ENCODE measurements at places on chromosomes 4 and X.

GRCh38 chr4:8163026-8163425 lies 4.4 kb upstream of the ABLIM2 start:
- DNase-seq: no peak

- peak; percentile 83 for DNase-seq
Observed at GRCh38 chrX:37314531-37314930, 34.6 kb upstream of the PRRG1 start.

DNA sequence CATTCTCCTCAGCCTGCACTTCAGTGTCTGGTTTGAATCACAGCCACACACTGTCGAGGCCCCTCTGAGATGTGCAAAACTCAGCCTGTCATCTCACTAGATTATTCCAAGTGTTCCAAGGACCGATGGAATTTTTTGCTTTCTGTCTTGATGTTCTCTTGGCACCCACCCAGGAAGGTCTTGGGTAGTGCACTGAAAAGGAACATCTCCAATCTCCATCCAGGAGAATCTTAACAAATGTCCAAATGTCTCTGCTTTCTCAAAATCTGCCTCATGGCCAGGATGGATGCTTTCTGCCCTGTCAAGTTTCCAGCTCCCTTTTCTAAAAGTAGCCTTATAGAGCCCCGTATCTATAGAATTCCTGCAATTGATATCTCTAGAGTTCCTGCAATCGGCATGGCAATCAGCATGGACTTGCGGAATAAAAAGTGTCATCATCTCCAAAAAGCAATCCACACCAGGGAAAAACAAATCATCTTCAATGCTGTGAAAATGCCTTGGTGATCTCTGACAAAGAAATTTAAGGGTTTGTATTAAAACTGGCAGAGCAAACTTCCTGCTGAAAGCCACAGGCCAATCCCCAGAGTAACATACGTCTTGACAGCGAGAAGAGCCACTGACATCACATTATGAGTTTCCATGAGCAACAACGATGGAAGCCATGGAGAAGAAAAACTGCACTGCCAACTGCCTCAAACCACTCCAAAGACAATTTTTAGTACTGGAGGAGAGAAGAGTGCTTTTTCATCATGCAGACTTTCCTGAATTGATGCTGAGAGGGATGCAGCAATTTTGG lies 215.3 kb upstream of the FAM9B start:
- DNase-seq: no peak

DNA sequence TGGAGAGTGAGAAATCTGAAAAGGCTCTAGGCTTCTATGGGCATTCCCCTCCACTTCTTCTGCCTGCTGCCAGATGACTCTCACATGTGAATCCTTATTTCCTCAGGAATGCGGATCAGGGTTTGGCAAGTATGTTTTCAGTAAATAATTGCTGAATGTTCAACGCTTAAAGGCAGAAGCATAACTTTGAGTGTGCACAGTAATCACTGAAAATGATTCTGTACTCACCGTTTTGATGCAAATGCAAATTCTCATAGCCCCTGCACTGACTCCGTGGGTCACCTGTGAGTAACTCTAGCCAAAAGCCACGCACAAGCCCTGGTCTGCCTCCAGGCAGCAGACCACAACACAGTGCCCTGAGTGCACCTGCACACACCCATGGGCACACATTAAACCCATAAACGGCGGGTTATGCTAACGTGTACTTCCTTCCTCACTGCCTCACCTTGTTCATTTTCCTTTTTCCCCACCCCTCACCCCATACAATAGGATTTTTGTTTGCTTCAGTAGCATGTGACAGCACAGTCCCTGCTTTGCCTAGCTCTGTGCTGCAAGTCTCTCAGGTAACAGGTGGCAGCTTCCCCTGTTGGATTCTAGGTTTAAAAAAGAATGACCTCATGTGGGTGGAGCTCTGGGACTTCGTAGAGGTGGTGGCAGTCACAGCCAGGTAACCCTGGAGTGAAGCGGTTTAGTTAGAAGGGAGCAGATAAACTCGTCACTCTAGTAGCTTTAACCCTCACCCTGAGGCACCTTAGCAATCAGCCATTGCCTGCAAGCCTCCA lies at the start of gene ARHGEF38:
Gene ARHGEF38 (plus strand): TSS at position 656 of the 782 bp plus-strand sequence. CDS start 146 bp downstream, outside the sequence.
- peak; percentile 24 for DNase-seq

- no peak for DNase-seq
Observed at GRCh38 chrX:134369576-134369975, 90.4 kb upstream of the HPRT1 start.

GRCh38 chr4:113653871-113654270 lies 107.7 kb downstream of the CAMK2D start:
- no peak for DNase-seq

DNA sequence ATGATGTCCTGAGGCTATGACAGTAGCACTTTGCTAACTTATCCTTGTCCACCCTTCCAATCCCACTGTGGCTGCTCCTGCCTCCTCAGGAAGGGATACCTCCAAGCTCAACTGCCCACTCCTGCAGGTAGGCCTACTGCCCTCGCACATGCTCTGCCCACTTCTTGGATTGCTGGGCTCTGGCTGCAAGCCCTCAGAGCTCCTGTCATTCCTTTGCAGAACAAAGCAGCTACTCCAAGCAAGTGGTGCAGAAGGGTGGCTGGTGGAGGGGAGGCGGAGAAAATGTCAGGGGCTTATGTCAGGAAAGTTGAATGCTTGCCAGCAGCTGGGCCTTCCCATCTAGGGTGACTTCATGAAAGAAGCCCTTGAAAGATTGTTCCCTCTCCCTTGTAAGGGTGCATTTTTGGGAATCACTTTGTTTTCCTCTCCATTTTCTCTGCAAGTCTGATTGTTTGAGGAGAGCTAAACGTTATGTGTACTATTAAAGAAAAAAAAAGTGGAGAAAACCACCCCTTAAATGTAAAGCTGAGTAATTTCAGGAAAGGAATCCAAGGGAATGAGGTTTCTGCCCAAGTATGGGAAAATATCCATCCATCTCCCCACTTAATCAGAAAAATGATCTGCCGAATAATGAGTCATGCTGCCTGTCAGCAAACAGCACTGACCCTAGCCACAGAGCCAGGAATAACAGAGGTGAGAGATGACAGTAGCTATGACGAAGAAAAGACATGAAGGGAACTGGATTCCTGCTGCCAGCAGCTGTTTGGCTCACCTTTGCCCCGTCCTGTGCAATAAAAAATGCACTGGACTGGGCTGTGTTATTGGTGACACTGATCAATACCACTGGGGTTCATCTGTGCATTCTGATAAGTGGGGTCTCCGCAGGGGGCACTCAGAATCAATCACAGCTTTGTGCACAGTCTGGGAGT lies 102.0 kb downstream of the RTL5 start:
- DNase-seq: peak; percentile 82

- DNase-seq: no peak
Observed at GRCh38 chr4:166687828-166688227, 546.5 kb downstream of the SPOCK3 start.

GRCh38 chr4:1503583-1504471 lies 97.6 kb upstream of the NKX1-1 start:
- DNase-seq: no peak

DNA sequence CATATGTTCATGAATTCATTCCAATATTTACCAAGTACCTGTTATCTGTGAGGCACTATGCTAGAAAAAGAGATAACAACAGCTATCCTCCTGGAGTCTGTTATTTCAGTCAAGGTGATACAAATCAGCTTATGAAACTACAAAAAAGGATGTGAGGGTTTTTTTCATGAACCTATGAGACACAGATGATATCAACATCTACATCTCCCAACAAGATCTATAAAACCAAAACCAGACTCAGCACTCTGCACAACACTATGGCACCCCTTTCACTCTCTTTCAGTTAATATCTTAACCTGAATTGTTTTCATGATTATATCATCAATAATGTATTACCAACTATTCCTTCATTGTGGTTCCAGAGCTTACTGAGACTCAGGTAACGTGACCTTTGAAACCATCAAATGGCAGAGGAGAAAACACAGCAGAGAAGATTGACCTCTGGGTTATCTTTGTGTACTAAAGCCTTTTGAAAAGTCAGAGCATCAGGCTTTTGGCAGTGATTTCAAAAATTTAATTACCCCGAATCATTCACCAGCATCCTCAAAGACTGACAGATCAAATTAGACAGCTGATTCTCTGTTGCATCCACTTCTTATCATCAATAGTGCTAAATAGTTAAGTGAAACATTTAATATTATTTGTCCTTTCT lies 244.6 kb upstream of the FTHL17 start:
- DNase-seq: no peak

DNA sequence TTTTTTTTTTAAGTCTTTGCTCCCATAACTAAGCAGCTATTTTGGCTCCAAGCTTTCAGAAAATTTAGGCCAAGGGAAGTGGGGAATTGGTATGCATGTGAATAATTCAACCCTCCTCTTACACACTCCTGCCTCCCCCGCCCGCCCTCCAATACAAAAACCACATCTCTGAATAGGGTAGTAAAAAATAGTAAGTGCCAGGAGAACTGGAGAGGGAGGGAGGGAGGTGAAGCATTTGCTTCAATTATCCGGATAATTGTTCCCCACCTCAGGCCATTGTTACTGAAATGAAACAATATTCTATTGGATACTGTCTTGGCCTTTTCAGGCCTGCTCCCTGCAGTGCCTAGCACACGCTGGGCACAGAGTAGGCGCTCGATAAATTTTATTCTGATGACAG lies 5.5 kb upstream of the GSX2 start:
- no peak for DNase-seq

- DNase-seq: no peak
Observed at GRCh38 chrX:131917588-131917987, 105.5 kb upstream of the STK26 start.

DNA sequence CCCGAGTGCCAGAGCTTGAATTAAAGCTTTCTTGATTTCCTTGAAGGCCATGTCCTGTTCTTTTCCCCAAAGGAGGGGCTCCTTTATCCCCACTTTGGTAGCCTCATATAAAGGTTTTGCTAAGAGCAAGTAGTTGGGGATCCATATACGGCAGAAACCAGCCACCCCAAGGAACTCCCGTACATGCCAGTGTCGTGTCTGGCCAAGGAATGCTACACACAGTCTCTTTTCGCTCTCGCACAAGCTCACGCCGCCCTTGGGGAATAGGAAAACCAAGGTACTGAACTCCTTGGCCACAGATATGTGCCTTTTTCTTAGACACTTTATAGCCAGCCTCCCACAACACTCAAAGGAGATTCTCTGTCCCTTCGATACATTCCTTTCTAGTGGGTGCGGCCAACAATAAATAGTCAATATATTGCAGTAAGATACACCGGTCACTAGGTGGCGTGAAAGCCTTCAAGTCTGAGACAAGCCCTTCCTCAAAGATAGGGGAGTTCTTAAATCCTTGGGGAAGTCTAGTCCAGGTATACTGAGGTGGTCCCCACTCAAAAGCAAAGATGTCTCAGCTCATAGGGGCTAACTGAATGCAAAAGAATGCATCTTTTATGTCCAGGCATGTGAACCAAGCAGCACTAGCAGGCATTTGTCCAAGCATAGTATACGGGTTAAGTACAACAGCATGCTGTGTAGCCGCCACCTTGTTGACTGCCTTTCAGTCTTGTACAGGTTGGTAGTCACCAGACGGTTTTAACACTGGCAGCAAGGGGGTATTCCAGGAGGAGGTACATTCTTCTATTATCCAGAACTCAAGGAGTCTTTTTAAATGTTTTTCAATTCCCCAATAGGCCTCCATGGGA lies 57.8 kb upstream of the XAGE1B start:
- DNase-seq: peak; percentile 45

DNA sequence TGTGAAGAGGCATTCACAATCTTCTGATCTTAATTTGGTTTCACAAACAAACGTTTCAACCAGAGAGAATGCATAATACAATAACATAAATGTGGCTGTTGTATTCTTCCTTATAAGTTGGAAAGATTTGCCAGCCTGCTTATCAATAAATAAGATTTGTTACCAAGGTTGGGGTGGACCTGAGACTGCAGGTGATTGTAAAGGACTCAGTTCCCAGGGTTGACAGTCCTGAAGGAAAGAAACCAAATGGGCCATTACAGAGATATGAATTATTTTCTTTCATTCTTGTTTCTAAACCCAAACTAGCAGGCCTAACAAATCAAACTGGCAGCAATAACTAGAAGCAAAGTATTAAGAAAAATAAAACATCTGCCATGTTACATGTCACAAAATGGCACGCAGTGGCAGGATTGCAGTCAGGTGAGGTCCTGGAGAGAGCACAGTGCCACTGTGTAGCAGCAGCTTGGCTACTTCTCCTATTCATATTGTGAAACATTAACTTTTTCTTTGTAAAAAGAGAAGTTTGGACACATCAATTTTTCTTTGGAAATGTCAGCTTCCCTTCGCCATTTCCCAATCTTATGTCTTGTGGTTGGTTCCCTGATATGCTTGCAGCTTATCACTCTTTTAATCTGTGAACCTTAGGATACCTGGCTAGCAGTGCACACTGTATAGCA lies 133.8 kb upstream of the EMCN start:
- DNase-seq: no peak

GRCh38 chr4:72858328-72858727 lies 211.2 kb downstream of the COX18 start:
- peak; percentile 89 for DNase-seq

DNA sequence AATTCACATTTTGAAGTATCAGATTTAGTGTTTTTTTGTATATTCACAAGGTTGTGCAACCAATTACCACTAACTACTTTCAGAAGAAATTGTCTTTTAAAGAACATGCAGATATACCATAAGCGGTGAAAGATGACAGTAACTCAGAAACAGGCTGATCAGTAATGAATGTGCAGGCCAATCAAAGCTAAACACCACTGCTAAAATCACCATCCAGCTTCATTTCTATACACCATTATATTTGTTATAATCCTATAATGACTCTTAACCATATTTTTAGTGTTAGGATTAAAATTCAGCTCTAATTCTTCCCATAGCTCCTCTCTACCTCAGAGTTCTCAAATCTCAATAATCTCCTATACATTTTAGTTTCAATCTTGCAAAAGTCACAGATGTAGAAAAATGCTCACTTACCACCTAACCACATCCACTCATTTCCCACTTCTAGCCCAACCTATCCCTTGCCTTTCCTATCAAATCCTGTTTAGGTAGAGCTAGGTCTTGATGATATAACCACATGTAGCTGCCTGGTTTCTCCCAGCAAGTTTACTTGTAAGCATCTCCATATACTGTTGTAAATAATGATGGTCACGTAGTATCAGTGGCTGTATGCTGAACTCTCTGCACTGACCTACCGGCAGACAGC lies 16.6 kb downstream of the COQ2 start:
- DNase-seq: no peak

GRCh38 chrX:4627414-4627813 lies 914.0 kb upstream of the PRKX start:
- DNase-seq: no peak

- peak; percentile 34 for DNase-seq
Observed at GRCh38 chr4:98937986-98938720, 9.2 kb upstream of the EIF4E start.

DNA sequence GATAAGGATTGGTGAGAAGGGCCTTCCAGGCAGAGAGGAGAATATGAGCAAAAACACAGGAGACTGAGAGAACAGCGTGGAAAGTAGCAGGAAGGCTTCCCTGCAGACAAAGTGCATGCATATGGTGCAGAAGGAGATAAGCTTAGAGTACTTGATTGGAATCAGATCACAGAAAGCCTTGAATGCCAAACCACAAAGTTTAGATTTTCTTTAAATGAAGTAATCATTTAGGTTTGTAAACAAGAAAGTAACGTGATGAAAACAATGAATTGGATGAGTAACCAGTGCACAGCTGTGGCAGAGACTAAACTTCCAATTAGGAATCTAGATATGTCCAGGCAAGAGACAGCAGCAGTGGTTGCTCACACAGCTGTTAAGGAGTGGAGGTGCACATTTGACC lies 83.8 kb upstream of the C1QTNF7 start:
- no peak for DNase-seq

- DNase-seq: no peak
Observed at GRCh38 chrX:91435395-91435794, 756 bp downstream of the PABPC5 start.

GRCh38 chr4:177119691-177120090 lies 190.0 kb upstream of the NEIL3 start:
- no peak for DNase-seq

GRCh38 chrX:149248073-149248625 lies 257.0 kb downstream of the IDS start:
- DNase-seq: no peak

Data from RCC 7860 (cell line).